ENCODE measurements at places on chromosomes 3 and 15.

DNA sequence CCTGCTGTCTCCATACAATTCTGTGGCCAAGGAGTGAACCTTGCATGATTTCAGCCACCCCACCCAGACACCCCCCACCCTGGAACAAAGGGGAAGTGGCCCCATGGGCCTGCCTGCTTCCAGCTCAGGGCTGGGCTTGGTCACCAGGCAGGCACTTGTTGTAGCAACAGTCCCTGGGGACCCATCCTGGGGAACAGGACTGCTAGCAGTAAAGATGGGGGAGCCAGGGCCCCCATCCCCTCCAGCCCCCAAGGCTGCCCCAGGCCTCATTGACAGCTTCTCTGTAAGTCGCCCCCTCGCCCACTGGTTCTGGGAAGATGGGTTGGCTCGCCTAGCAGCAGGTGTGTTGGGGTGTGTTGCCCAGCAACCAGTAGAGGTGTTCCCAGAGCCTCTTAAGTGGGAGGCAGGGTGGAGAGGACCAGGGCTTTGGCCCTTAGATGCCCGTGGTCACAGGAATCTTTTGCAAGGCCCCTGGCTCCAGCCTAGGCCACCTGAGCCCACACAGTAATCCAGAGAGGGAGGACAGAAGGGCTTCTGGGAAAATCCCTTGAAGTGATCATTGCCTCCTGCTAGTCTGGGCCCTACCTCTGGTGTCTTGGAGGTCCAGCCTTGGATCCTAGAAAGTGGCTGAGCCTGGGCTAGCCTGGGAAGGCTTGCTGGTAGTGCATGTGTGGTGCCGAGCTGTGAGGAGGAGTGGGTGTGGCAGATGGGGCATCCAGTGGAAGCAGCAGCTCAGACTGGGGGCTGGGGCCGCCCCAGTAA lies 48.9 kb downstream of the CYP11A1 start:
- DNase-seq = no peak

- DNase-seq = no peak
These were observed 47.4 kb upstream of the SEC22A start for GRCh38 chr3:123154020-123154985.

GRCh38 chr3:190346541-190346940 lies 24.3 kb upstream of the CLDN1 start:
- DNase-seq = no peak

DNA sequence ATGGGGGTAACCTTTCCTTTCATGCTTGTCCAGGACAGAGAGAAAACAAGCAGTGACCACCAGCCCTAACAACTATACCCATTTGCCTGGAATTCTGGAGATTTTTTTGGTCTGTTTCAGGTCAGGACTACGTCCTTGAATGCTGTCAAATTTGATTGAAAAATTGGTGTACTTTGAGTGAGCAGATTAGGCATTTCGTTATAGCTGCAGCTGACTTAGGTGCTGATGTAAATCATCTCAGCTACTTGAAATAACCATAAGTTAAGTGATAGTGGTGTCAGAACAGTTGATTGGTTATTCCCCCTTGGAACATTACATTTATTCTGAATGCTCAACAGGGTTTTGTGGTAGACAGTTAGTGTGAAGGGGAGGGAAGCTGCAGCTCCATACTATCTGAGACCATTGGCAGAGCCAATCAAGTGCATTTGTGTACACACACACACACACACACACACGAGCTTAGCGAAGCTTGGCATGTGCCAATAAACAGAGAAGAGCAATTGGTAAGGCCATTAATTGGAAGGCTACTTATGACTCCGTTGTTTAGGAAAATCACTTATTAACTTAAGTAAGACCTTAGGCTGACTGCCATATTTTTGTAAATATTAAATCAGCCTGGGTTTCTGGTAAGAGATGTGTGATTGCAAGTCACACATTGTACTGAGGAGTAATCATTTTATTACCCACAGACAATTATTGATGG lies 447.8 kb downstream of the MFSD1 start:
- DNase-seq = no peak

DNA sequence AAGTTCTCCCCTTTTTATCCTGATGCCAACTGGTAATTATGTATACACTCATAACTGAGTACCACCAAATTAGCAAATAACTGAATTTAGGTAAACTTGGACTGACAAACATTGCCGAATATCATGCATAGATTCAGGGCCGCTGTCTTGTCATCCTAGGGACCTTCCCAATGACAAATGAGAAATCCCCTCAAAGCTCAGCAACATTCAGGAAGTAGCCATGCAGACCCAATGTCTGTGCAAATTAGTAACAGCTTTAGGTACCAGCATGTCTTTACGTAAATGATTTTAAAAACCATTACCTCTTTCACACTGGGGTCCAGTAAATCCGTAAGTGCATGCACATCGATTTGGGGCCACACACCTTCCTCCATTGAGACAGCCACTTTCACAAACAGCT lies 49.5 kb downstream of the FBN1 start:
- no peak for DNase-seq

GRCh38 chr15:92095693-92096092 lies 242.2 kb downstream of the SLCO3A1 start:
- no peak for DNase-seq

- no peak for DNase-seq
These were observed 80.4 kb upstream of the MEF2A start for GRCh38 chr15:99485153-99485961.

GRCh38 chr3:169992781-169993180 lies 26.2 kb downstream of the SEC62 start:
- DNase-seq = no peak

GRCh38 chr3:35677797-35678196 lies 38.5 kb downstream of the ARPP21 start:
- DNase-seq = no peak

GRCh38 chr3:152879130-152879789 lies 44.3 kb downstream of the P2RY1 start:
- no peak for DNase-seq

DNA sequence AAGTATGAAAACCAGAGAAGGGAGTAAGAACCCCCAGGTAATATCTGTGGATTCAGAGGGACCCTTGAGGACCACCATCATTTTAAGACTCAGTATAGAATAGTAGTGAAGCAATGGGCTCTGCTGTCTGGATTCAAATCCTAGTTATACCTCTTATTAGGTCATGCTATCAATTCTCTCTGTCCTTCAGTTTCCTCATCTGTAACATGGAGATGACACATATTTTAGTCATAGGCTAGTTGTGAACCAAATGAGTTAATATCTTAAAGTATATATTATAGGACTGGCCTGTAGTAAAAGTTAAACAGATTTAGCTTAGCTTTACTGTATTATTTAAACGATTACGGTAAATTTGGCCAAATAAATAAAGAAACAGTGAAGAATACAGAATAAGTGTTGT lies 177.3 kb upstream of the GOLIM4 start:
- no peak for DNase-seq

DNA sequence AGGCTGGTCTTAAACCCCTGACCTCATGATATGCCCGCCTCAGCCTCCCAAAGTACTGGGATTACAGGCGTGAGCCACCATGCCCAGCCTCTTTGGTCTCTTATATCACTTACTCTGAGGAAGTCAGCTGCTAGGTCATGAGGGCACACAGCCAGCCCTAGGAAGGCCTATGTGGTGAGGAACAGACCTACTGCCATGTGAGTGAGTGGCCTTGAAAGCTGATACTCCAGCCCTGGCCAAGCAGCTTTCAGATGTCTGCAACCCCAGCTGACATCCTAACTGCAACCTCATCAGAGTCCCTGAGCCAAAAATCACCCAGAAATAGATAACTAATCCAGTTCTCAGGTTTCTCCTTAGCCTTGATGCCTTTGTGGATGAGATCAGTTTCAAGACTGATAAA lies 224.3 kb downstream of the EDEM1 start:
- no peak for DNase-seq

GRCh38 chr3:30753766-30754165 lies 140.7 kb downstream of the GADL1 start:
- DNase-seq = no peak

DNA sequence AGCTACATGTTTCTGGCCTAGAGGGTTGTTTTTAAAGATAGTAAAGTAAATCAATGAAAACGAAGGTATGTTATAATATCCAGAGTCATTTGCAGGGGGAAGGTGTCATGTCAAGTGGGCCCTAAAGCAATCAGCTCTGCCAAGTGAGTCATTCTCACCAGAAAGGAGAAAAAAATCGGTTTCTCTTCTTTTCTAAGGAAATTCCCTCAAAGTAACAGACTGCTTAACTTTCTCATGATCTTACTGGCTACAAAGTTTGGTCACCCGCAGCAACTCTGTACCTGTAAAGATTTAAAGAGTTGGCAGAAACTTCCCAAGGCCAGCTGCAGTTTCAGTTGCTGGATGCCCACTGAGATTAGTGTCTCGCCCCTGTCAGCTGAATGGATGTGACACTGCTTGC lies 5.5 kb upstream of the FSIP1 start:
- DNase-seq = no peak

DNA sequence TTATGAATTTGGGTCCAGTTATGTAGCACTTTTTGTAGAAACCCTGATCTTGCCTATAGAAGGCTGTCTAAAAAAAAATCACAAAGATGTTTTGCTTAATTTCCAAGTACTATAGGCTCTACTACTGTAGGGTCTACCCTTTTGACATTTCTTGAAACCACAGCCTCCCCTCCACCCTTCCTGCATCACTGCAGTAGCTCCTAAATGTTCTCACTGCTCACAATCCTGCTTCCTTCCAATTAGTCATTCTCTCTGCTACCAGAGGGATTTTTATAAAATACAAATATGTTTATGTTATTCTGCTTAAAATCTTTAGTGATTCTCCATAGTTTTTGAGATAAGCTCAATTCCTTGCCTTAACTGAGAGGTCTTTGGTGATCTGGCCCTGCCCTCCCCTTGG lies 114.0 kb downstream of the CYP19A1 start:
- DNase-seq = no peak

GRCh38 chr15:78909791-78910228 lies 35.0 kb downstream of the CTSH start:
- DNase-seq = no peak

DNA sequence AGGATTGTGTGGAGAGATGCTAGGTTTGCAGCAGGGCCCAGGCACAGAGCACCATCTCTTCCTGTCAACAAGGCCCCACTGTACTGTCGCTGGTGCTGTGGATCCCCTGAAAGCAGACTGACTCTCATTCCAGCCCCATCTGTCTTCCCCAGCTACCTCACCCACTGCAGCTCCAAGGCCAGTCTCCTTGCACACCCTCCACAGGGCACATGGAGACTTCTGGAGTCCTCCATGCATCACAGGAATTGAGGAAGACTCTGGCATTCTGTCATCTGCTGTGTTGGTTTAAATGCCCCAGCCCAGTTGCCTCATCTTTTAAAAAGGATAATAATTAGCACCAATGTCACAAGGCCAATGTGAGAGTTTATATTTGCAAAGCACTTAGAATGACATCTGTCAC lies 301.2 kb downstream of the RPLP1 start:
- DNase-seq = no peak

DNA sequence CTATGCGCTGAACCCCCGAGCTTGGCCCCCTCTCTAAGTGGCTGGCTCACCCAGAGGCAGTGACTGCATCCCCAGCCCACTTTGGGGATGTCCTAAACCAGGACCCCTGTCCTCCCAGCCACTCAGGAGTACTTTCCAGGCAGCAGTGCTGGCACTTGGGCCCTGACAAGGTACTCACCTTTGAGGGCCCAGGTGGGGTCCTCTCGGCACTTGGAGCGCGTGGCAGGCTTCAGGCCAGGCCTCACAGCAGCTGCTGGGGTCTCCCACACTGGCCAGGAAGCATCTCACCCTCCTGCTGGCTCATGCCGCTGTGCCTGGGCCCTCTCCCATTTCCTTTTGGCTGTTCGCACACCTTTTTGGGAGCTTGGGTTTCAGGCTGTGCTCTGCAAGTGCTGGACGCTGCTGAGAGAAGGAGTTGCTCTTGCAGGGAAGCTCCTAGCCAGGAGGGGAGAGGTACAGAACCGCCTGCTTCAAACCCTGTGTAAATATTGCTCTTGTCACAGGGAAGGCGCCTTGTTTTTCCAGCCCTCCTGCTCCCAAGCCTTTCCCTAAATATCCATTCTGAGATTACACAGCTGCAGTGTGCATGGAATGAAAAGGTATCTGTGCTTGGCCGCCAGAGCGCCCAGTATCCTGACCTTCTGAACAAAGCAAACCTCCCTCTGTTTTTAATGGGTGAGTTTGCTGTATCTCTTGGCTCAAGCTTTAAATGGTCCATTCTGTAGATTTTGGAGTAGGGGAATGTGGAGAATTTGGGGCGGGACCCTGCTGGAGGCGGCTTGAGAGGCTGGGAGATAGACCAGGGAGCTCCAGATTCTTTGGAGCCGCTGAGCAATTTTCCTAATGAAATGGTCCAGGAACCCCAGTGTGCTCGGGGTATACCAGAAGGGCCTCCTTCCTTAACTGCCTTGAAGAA lies 45.6 kb downstream of the DNASE1L3 start:
- DNase-seq = no peak

DNA sequence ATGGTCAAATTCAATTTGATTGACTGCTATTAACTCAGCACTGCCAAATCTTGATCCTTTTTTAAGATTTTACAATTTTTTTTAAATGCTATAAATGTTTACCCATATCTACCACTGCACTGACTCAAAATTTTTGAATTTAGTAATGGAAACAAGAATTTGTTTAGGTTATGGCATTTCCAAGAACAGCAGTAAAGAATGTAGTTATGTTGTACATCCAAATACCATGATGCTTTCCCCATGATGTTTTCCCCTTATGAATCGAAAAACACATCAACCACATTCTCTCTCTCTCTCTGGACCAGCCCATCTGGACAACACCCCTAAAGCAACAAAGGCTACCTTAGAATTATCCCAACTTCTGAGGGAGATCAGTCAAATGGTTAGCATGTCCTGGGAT lies 14.2 kb downstream of the CHRM5 start:
- no peak for DNase-seq

- no peak for DNase-seq
These were observed 55.6 kb upstream of the C15orf61 start for GRCh38 chr15:67465196-67465952.

DNA sequence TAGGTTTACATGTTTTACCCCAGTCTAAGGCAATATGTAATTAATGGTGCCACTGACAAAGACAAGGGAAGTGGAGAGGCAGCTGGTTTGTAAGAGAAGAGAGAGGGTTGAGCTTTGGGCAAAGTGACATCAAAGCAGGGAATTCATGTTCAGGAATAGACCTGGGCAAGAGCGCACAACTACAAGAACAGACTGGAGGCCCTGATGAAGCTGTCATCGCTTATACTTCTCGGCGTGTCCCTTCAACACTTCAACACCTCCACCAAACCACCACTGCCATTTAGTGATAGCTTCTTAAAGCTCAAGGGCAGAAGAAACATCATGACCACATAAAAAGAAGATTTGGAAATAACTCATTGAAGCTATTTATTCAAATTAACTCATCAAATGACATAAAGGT lies 19.6 kb upstream of the KNG1 start:
- no peak for DNase-seq
